Bronchial epithelial cell (primary cell): ENCODE measurements at places on chromosomes 12 and 14. TPM values are rescaled to one million over a fixed set of nuclear protein-coding genes. Genes with fewer than 3 reads are reported as not detected.

Gene FAM90A1
- not detected in 2 replicates for total RNA-seq

Gene PPP1R12A
- total RNA-seq, result 56.9 and 86.9 TPM in 2 replicates

Gene UNC79
- under 0.01 TPM in 2 replicates for total RNA-seq

Gene TAMALIN
- under 0.01 TPM in 1 of 2 replicates, not detected in the other for total RNA-seq

Gene SERPINA12
- total RNA-seq, result not detected in 2 replicates

Gene GNG2
- not detected in 2 replicates for total RNA-seq

Gene SOAT2
- not detected in 2 replicates for total RNA-seq

Gene HOXC13
- total RNA-seq, result not detected in 2 replicates

Gene SLC25A47
- not detected in 2 replicates for total RNA-seq

Gene PLA2G1B
- total RNA-seq, result not detected in 2 replicates

Gene SAMD4A
- total RNA-seq, result 12.9 and 13.4 TPM in 2 replicates

Gene MYO1H
- 0.13 TPM in 1 of 2 replicates, not detected in the other for total RNA-seq

Gene PPP2R5E
- total RNA-seq, result 11.6 and 14.5 TPM in 2 replicates

Gene GUCY2C
- not detected in 2 replicates for total RNA-seq

Gene KRT83
- total RNA-seq, result 0.13 TPM in 1 of 2 replicates, not detected in the other

Gene DCN
- 2.7 and 32.6 TPM in 2 replicates for total RNA-seq

Gene NTN4
- total RNA-seq, result 50.3 and 60.4 TPM in 2 replicates

Gene PRKD1
- total RNA-seq, result 0.53 and 1.0 TPM in 2 replicates

Gene GAS2L3
- total RNA-seq, result 0.53 and 1.0 TPM in 2 replicates

Gene PHLDA1
- total RNA-seq, result 16.9 and 27.9 TPM in 2 replicates

Gene RAP1B
- total RNA-seq, result 175 and 183 TPM in 2 replicates

Gene GALNT16
- not detected in 2 replicates for total RNA-seq

Gene IFI27
- total RNA-seq, result 15.2 and 20.5 TPM in 2 replicates

Gene DMAC2L
- 8.2 and 10.8 TPM in 2 replicates for total RNA-seq

Gene RNASE3
- total RNA-seq, result not detected in 2 replicates

Gene SCNN1A
- 54.5 and 57.7 TPM in 2 replicates for total RNA-seq

Gene SSTR1
- under 0.01 TPM in 1 of 2 replicates, not detected in the other for total RNA-seq

Gene KIF26A
- total RNA-seq, result 0.26 and 1.0 TPM in 2 replicates

Gene TTLL5
- total RNA-seq, result 15.5 and 20.0 TPM in 2 replicates

Gene CCDC38
- 0.13 TPM in 1 of 2 replicates, not detected in the other for total RNA-seq

Gene FGF6
- total RNA-seq, result not detected in 2 replicates

Gene SVOP
- not detected in 2 replicates for total RNA-seq

Gene TEAD4
- total RNA-seq, result 2.0 and 4.2 TPM in 2 replicates

Gene TAS2R7
- total RNA-seq, result not detected in 2 replicates

Gene RAN
- total RNA-seq, result 580 and 667 TPM in 2 replicates

Gene DPY19L2
- total RNA-seq, result under 0.01 and 0.13 TPM in 2 replicates

Gene CSAD
- total RNA-seq, result 6.6 and 11.1 TPM in 2 replicates

Gene RNFT2
- 0.26 TPM in 2 replicates for total RNA-seq

Gene KRT77
- under 0.01 TPM in 1 of 2 replicates, not detected in the other for total RNA-seq

Gene PTHLH
- total RNA-seq, result 47.4 and 82.1 TPM in 2 replicates

Gene SERPINA10
- not detected in 2 replicates for total RNA-seq

Gene RTRAF
- 54.8 and 69.2 TPM in 2 replicates for total RNA-seq

Gene CCDC197
- not detected in 2 replicates for total RNA-seq

Gene SLC2A14
- not detected in 2 replicates for total RNA-seq

Gene ABHD12B
- total RNA-seq, result not detected in 2 replicates
